HTR-8/SVneo (cell line): ENCODE measurements at places on chromosomes 5 and 9.

- DNase-seq: no peak
These were observed 448.9 kb downstream of the MED10 start for GRCh38 chr5:5929291-5930020.

DNA sequence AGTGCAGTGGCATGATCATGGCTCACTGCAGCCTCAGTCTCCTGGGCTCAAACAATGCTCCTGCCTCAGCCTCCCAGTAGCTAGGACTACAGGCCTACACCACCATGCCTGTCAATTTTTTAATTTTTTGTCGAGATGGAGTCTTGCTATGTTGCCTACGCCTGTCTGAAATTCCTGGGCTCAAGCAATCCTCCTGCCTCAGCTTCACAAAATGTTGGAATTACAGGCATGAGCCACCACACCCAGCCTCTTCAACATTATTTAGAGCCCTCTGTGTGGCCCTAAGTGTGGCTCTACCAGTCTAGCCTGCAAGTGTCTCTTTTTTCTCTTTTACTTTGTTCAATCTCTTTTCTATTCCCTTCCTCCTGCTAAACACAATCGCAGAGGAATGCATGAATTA is 154.4 kb upstream of the EPB41L4A start:
- no peak for DNase-seq

- DNase-seq: no peak
These were observed 62.7 kb upstream of the PDE4D start for GRCh38 chr5:59956130-59956783.

DNA sequence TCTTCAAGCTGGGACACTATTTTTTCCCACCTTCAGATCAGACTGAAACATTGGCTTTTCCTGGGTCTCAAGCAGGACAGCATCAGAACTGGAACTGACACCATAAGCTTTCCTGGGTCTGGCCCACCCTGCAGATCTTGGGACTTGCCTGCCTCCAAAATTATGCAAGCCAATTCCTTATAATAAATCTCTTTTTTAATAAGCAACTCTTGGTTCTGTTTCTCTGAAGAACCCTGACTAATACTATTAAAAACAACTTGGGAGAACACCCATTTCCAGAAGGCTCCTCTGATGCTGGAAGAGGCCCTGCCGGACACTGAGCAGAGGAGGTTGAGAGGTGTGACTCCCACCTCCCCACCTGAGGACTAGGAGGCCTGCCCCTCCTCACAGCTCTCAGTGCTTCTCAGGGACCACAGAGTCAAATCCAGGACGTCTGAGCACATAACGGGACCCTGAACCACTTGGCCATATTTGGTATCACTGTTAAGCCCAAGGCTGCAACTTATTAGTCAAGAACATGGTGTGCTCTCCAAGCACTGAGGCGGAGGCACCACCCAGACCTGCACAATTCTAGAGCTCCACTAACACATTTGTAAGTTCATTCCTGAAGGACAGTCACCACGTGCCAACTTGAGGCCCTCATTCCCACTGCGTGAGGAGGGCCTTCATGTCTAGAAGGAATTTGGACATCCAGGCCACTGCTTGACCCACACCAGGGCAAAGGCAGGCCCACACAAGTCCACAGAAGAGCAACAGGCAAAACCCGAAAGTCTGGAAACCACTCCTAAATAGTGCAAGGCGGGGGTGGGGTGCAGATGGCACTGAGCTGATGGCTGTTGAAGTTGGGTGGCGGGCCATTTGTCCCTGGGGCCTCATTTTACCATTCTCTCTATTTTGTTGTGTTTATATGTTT is 9.5 kb downstream of the SHC3 start:
- no peak for DNase-seq

GRCh38 chr9:3662671-3663070 is 136.9 kb upstream of the RFX3 start:
- no peak for DNase-seq
